Dermis blood vessel endothelial cell (primary cell): ENCODE measurements at places on chromosomes 4 and X. TPM values are rescaled to one million over a fixed set of nuclear protein-coding genes. Genes with fewer than 3 reads are reported as not detected.

BCOR gene
- 8.8 and 31.6 TPM in 2 replicates for total RNA-seq

DNA sequence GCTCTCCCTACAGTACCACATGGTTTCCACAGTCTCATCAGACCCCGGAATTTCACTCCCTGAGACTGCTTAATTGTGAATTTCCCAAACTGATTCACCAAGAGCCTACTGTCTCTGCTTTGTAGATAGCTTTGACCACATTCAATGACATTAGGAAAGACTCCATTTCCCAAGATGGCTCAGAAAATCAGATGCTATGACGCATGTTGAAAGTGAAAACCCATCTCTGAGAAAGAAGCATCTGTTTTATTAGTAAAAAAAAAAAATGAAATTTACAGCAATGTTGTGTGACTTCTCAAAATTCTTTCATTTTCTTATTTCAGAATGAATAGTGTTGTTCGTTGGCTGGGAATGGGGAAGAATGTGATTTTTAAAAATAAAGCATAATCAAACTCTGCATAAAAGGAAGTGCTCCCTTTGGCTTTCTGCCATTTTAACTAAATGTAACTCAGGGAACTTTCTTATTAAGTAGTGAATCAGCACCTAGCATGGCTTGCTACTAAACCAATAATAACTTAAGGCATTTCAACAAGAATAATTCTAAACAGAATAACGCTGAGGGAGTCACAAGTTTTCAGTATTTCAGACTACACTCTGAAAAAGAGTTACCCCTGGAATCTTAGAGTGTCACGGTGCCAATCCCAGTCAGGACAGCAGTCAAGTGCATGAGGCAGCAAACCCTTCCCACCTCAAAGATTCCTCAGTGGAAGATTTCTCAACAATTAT is 97.4 kb upstream of the MYOZ2 start:
- peak; percentile 35 for DNase-seq

- DNase-seq, result peak; percentile 80
Observed at GRCh38 chrX:12701628-12702027, 89.6 kb upstream of the PRPS2 start.

GRCh38 chrX:95718746-95719145 is 965.9 kb upstream of the DIAPH2 start:
- DNase-seq, result no peak

DNA sequence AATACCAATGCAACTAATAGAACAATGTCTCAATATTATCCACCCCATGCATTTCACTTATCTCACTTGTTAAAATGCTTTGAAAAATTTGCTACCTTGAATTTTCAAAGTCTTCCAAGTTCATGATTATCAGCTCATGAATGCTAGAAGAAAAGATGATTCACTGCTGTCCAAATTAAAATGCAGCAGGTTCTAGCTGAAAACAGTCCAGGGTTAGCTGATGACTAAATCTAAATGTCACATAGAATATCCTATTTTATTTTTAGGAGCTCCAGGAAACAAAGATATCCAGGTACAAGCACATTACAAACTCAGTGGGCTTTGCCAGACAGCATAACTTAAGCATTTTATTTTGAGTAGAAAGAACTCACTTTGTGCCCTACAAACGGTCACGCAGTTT is 38.0 kb upstream of the SPARCL1 start:
- no peak for DNase-seq
